ENCODE measurements at places on chromosomes 4 and X.

- DNase-seq, result no peak
Observed at GRCh38 chrX:154063234-154063633, 34.3 kb downstream of the MECP2 start.

GRCh38 chr4:48483006-48483776, at the start of gene SLC10A4:
SLC10A4 (plus strand) TSS chr4:48483343; CDS start chr4:48483562, 219 bp downstream.
- DNase-seq, result peak; percentile 25

- no peak for DNase-seq
Observed at GRCh38 chr4:170729236-170729635, 639.5 kb upstream of the AADAT start.

DNA sequence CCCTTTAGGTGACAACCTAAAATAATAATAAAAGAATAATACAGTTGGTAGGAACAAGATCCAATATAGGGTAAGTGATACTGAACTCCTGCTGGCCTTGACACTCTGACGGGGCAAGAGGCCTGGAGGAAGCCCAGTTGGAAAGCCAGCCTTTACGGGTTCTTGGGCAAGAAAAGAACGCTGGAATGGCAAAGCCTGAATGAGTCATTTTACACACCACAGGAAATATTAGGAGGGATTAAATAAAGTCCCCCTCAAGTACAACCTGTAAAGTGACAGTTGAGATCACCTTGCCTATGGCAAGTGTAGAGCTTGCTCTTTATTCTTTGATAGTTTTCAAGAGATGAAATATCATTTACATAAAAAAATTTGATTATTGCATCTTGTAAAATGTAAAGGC, 244.5 kb upstream of the TLL1 start:
- no peak for DNase-seq

DNA sequence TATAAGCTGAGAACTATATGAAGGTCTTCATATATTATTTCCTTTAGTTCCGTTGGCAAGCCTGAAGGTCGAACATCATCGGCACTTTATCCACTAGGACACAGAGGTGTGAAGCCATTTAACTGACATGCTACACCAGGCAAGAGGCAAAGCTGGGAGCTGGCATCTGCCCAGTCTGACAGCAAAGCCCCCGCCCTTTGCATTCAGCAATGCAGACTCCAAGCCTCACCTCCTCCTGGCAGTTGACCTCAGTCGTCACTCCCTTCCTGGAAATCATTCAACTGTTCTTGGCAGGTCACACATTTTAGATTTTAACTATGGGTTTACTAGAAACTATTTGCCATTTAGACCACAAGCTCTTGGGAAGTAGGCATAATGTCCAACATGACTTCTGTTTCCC, 135.8 kb upstream of the FRG1 start:
- peak; percentile 61 for DNase-seq

GRCh38 chr4:181365671-181366070, 877.5 kb upstream of the TENM3 start:
- no peak for DNase-seq

GRCh38 chr4:48546336-48546735, 56.3 kb downstream of the ZAR1 start:
- peak; percentile 40 for DNase-seq

DNA sequence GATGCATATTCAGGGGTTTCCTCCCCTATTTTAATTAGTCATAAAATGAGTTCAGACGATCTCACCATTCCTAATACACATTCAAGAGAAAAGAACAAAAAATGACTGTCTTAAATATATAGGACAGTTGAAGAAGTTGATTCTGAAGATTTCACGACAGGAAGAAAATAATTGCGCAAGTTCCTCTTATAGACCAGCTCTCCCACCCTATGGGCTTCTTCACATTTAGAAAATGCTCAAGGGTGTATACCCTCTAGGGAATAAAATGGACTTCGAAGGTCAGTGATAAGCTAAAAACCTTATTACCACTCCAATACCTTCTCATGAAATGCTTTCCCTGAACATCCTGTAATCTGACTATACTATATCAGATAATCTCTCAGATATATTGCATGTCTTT, 149.2 kb upstream of the TEX13C start:
- no peak for DNase-seq

DNA sequence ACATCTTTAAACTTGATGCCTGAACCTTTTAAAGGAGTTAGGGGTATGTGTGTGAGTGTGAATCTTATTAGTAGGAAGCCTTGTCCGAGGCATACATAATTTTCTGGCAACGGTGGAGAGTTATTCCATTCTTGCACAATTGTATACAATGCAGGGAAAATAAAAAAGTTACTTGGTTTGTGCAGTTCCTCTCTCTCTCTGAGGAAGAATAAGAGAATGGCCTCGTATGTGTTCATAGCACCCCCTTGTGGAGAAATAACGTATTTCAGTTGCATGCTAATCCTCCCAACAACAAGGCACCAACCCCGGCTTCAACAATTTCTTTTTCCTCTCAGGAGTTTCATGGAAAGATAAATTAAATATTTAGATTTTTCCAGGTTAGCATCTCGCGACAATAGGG, 33.7 kb upstream of the FGF13 start:
- DNase-seq, result peak; percentile 32

GRCh38 chrX:17359500-17359899, 15.5 kb upstream of the NHS start:
- DNase-seq, result no peak

DNA sequence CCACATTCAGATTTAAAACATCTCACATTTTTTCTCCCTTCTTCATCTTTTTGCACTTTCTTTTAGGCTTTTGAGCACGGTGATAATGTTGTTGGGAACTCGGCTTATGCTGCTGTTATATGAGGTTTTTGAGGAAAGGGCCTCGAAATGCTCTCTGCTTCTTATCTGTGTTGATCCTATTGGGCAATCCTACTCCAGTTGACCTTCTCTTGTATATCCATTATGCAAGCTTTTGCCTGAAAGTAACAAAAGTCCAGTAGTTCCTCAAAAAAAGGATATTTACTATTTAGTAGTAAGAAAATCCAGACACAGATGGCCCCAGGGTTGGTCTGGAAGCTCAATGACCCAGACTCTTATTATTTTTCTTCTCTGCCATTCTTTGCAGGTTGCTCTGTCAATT, 57.7 kb upstream of the SPANXB1 start:
- no peak for DNase-seq

GRCh38 chrX:107571296-107571998, 56.9 kb upstream of the PRPS1 start:
- DNase-seq, result no peak

GRCh38 chr4:159070742-159071141, 32.1 kb upstream of the RAPGEF2 start:
- no peak for DNase-seq

DNA sequence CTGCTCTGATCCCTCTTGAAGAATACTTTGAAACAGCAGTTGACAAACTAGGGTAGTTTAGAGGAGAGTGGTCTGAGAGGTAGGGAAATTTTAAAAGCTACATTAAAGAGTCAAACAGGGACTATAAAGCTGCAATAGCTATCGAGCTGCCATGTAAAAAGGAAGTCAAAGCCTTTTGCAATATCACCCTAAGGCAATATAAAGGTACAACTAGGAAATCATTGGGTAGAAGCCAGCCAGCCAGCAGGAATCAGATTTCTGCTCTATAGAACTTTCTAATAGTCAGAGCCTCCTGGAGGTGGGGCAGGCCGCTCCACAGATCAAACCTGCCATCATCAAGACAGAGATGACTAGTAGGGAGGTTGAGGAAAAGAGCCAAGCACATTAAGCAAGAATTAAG, 15.2 kb upstream of the PHOX2B start:
- no peak for DNase-seq

DNA sequence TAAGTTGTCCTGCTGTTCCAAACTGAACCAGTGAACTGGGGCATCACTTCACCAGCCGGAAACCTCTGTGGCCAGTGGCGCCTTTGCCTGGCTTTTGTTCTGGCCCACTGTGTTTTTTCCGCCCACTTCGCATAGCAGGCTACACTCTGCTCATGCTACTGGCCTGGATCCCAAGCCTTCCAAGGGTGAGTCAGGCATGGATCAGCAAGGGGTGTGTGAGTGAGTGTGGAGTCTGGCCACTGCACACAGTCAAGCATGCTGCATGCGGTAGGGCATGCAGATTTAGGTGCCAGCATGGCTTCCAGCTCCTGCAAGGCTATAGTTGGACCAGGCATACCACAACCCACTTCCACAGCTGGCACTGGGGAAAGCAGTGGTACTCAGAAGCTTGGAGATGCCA, 1967.9 kb downstream of the C4orf33 start:
- no peak for DNase-seq

DNA sequence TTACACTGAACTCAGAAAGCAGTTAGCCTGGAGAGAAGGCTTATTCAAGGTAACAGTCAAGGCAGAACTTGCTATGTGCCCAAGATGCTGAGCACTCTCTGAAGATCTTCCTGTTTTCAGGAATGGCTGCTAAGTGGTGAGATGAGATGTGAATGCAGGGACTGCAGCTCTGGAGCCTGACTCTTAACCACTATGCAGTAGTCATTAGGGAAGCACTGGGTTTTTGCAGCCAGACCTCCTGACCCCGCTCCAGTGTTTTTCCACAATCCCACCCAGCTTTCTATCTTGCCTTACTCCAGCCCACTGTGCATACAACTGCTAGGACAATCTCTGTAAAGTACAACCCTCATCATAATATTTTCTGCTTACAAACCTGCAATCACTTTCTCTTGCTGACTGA, 95.2 kb upstream of the LNX1 start:
- no peak for DNase-seq

- DNase-seq, result peak; percentile 35
Observed at GRCh38 chr4:98779088-98779487, 120.7 kb upstream of the TSPAN5 start.

GRCh38 chr4:83723609-83724008, 187.7 kb downstream of the GPAT3 start:
- no peak for DNase-seq

- DNase-seq, result no peak
Observed at GRCh38 chrX:48835524-48836329, at the start of gene PCSK1N. PCSK1N (minus strand) TSS chrX:48835610; CDS start chrX:48835532, 78 bp downstream.

GRCh38 chr4:1200425-1201035, 28.1 kb upstream of the SPON2 start:
- DNase-seq, result peak; percentile 91

Measured in right hindlimb (tissue), 1 donor.